A549 treated with dexamethasone at 1 μM for 4 hours (cell line): ENCODE measurements at places on chromosomes 11 and 22. TPM values are rescaled to one million over a fixed set of nuclear protein-coding genes. Genes with fewer than 3 reads are reported as not detected.

The ANO5 gene
- total RNA-seq, result 1.3 to 2.1 TPM (median 1.7 TPM) in 5 replicates

The DTX4 gene
- total RNA-seq, result 3.6 to 4.7 TPM (median 4.5 TPM) in 5 replicates

The OR5M3 gene
- total RNA-seq, result not detected in 5 replicates

The NCAM1 gene
- total RNA-seq, result 0.05 to 0.11 TPM in 2 of 5 replicates, not detected in the others

The RASD2 gene
- total RNA-seq, result 0.61 to 0.92 TPM (median 0.80 TPM) in 5 replicates

The INS gene
- total RNA-seq, result not detected in 5 replicates

The ADM2 gene
- 0.38 to 0.62 TPM (median 0.60 TPM) in 5 replicates for total RNA-seq

The SYT9 gene
- 0.09 to 0.16 TPM (median 0.15 TPM) in 5 replicates for total RNA-seq

The MMP1 gene
- total RNA-seq, result 0.50 to 1.3 TPM (median 0.93 TPM) in 5 replicates

The PDGFD gene
- 6.8 to 8.8 TPM (median 7.2 TPM) in 5 replicates for total RNA-seq

The PELI3 gene
- 3.4 to 5.2 TPM (median 4.5 TPM) in 5 replicates for total RNA-seq

The A4GALT gene
- 17.7 to 27.9 TPM (median 27.3 TPM) in 5 replicates for total RNA-seq

The DERL3 gene
- total RNA-seq, result 0.35 to 0.88 TPM (median 0.74 TPM) in 5 replicates

The C11orf16 gene
- not detected in 5 replicates for total RNA-seq

The SLC6A5 gene
- total RNA-seq, result not detected in 5 replicates

The BARX2 gene
- not detected in 5 replicates for total RNA-seq

The LMNTD2 gene
- 1.6 to 3.4 TPM (median 2.4 TPM) in 5 replicates for total RNA-seq

The GRM5 gene
- not detected in 5 replicates for total RNA-seq

The HIRA gene
- 18.4 to 24.4 TPM (median 23.1 TPM) in 5 replicates for total RNA-seq

The ZMAT5 gene
- total RNA-seq, result 13.3 to 20.0 TPM (median 18.0 TPM) in 5 replicates

The ARHGEF17 gene
- 7.8 to 14.7 TPM (median 12.1 TPM) in 5 replicates for total RNA-seq
